ENCODE measurements at places on chromosomes 2 and 18.

DNA sequence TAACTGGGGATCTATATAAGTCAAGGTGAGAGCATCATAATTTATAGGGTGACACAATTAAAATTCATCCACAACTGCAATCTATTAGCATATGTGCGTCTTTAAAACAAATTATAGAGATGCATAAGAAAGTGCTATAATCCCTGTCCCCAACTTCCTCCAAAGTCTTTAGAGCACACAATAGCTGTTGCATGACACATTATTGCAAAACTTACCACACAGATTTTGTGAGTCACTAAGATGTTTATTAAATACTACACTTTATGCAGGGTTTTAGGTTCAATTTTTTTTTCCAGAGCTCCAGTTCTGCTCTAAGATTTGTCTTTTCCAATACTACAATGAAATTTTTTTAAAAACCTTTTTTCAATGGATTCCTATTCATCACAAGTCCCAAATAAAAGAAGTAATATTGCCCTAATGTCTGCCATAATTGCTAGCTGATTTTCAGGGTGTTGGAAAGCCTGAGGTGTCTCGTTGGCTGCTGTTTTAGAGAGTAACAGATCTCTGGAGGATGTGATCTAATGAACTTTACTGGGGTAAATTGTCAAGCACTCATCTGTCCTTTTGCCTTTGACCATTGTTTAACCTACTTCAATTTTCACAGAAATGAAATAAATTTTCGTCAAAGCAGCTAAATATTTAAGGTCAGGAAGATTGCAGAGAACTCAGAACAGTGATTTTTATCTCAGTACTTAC lies 250.5 kb upstream of the NETO1 start:
- no peak for DNase-seq

GRCh38 chr2:23568211-23568610 lies 183.2 kb downstream of the KLHL29 start:
- no peak for DNase-seq

- DNase-seq, result no peak
Measured at GRCh38 chr2:218879776-218880101, 913 bp upstream of the WNT10A start.

DNA sequence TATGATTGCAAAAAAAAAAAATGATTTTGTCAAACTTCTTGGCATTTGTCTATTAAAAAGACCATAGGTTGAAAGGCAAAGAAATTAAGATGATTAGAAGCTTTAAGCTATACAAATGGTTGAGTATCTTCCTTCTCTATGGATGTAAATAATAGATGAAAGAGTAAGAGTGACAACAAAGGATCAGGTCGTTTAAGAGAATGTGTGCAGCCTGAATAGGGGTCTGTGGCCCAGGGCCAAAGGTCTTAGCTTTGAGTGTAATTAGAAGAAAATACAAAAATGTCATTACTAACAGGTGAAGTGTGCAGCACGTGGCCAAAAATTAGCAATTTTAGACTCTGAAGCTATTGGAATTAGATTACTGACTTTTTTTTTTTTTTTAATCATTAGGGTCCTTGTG lies 122.4 kb downstream of the GREB1L start:
- DNase-seq, result no peak

GRCh38 chr18:44409515-44409914 lies 271.2 kb upstream of the SETBP1 start:
- DNase-seq, result no peak

DNA sequence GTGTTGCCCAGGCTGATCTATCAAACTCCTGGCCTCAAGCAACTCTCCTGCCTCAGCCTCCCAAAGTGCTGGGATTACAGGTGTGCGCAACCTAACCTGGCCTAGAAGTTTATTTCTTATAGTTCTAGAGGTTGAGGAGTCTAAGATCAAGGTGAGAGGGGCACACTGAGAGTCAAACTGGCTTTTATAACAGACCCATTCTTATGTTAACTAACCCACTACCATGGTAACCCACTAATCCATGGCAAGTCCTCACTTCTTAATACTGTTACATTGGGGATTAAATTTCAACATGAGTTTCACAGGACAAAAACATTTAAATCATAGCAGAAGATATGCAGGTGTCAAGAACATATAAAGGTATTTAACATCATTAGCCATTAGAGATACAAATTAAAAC lies 50.6 kb downstream of the MDH1 start:
- no peak for DNase-seq

GRCh38 chr2:127052057-127052770 lies 54.7 kb downstream of the BIN1 start:
- DNase-seq, result no peak

DNA sequence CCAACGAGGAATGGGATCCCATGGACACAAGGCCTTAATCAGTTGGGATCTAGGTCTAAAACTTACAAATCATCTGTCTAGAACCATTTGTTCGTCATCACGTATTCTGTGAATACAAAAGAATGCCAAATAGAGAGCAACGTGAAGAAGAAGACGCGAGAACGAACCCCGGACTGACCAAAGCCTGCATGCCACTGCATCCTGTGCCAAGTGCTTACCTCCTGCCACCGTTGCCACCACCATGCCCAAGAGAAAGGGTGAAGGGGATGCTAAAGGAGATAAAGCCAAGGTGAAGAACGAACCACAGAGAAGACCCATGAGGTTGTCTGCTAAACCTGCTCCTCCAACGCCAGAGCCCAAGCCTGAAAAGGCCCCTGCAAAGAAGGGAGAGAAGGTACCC lies 30.2 kb downstream of the ITSN2 start:
- DNase-seq, result no peak

DNA sequence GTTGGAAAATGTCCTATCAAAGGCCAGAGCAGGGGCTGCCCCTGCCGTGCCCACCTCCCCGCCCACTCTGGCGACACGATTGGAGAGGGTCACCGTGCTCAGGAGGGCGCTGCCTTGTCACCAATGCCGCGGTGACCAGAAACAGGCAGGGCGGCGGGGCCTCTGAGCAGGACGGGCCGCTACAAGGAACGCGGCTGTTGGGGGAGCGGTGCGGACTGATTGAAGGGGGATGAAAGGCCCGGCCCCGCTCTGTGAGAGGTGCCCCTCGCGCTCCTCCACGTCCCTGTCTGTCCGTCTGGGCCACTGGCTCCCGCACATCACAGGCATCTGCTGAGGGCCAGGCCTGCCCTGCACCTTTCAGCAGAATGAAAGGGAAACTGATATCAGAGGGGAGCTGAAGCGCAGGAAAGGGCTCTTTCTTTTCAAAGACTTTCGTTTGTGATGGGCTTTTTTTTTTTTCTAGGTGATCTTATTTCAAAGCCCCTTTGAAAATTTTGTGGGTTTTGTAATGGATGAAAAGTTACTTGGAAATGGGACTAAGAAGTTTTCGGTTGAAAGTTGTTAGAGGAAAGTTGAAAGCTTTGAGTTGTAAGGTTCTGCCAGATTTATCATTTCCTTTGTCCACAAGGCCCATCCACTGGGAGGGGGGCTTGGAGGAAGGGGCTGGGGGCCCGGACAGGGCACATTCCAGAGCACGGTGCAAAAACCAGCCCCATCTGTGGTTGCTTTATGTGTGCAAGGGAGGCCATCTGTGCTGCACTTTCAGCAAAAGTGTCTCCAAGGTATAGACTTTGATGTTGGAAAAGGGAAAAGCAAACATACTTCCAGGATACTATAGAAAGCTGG lies 244.2 kb downstream of the KLHL29 start:
- no peak for DNase-seq

DNA sequence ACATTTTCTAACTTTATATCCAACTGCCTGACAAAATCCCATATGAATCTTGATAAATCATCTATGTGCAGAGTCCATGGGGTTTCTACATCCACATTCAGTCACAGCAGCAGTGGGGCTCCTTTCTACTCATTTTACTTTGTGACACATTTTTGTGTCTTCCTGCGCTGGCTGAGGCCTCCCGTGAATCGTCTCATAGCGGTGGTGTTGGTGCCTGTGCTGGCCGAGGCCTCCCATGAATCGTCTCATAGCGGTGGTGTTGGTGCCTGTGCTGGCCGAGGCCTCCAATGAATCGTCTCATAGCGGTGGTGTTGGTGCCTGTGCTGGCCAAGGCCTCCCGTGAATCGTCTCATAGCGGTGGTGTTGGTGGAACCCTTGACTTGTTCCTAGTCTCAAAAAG lies 17.0 kb downstream of the SNED1 start:
- DNase-seq, result no peak

DNA sequence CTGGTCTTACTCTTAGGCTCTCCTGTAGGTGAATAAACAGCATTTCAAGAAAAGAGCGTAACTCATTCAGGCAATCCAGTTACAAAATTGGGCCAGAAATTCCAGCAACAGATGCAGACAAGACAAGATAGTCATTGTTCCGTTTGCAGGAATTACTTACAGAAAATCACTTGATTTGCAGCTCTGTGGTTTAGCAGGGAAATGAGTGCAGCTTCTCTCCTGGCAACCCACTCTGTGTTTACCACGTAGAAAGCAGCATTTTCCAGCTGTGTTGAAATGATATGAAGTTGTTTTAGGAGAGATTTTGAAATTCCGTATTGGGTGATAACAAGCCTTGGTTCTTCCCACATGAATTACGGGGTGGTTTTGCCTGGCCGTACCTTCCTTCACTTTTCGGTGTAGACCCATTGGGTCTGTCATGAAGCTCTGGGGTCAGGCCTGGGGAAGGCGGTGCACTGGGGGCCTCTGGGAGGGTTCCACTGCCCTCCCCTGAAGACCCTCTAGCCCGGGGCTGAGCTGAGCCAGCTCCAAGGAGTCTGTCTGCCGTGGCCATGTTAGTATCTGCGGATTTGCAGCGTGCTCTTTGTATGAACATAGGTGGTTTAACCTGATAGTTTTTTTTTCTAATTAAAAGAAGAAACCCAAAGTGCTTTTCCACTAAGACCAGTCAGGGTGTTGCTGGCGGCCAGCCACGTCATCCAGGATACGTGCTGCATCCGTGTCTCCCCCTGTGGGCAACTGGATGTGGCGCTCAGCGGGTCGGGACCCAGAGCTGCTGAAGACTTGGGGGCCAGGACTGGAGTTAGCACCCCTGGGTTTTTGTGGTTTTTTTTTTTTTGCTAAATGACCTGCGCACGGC lies 58.9 kb upstream of the KCNG2 start:
- DNase-seq, result no peak

DNA sequence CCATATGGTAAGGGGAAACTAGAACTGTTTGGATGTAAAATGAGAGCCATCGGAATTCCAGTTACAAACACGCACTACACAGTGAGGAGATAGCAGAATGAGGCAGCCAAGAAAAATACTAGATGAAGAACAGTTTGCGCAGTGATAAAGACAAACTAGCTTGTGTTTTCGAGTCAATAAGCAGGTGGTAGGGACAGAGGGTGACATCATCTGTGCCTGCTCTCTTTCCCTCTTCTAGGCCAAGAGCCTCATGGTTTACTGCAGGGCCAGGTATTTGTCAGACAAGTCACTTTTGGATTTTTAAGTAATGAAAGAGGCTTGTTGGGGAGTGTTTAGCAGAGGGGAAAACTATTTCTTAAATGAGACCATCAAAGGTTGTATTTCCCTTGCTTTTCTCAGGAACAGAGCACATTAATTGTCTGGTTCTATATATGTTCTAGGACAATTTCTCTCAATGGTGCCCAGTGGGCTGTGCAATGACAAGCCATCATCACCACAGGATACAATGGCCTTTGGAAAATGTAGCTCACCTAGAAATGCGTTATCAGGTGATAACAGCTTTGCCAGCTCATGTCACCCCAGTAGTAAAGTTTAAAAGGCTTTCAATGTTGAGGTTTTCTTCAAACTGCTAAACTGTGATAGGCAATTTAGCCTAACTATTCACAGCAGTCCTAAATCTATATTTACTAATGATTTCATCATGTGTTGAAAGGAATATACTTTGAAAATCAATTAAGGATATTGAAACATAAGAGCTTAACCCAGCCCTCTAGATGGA lies 1210.3 kb upstream of the ZEB2 start:
- no peak for DNase-seq

GRCh38 chr18:9013926-9014373 lies 88.5 kb upstream of the NDUFV2 start:
- DNase-seq, result no peak

DNA sequence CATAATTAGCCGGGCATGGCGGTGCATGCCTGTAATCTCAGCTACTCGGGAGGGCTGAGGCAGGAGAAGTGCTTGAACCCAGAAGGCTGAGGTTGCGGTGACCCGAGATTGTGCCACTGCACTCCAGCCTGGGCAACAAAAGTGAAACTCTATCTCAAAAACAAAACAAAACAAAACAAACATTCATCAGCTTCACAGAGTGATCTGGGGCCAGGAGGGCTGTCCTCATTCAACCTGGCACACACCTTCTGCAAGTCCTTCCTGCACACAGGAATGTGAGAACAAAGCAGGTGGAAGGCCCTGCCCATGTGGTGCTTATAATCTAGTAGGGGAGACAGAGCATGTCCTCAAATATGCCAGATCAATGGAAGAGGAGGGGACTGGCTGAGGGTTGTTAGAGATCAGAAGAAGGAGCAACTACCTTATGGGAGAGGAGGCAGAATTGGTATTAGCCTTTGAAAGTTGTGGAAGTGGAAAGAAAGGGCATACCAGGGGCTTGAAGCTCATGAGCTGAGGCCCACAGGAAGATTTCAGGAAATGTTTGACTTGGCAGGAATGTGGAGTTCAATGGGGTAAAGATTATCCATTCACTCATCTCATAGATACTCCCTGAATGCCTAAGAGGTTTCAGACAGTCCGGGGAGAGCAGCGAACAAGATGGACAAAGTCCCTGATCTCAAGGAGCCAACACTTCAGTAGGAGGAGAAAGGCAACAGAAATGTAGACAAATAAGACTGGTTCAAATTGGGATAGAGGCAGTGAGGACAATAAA lies 155.3 kb upstream of the SIX3 start:
- no peak for DNase-seq

DNA sequence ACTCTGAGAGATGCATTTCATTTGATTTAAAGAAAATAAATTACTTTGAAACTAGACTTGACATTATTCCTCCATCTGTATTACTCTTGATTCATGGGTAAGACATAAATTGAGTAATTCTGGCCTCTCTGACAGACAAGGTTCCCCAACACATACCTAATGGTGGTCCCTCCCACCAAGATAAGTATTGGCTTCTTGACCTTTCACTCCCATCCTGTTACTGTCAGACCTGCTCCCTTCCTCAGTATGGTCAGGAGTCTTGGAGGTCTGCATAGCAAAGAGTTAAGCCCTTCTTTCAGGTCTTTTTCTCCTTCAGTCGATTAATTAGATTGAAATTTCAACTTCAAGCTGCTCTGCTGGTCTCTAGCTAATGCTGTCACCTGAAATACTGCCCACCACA lies 42.2 kb upstream of the ACVR1 start:
- no peak for DNase-seq

DNA sequence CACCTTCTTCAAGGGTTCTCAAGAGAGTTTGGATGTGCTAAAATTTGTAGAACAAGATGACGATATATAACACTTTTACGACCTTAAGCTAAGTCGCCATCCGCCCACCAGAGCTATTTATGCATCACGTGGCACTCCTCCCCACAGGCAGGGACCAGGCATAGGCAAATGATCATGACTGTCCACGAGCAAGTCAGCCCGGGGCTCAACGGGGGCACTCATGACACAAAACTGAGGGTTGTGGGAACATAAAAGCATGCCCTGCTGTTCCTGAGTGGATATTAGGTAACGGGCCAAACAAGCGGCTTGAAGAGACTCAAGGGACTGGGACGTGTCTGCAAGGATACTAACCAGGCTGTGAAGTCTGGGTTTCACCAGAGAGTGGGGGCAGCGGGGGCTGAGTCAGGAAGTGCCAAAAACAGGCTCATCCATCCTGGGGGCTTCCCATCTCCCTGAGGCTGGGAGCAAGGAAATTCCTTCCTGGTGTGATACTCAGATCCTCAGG lies 58.1 kb downstream of the FAM178B start:
- DNase-seq, result no peak

GRCh38 chr18:50982086-50982801 lies 14.4 kb downstream of the ELAC1 start:
- no peak for DNase-seq
